SJSA1 (cell line): ENCODE measurements at places on chromosomes 3 and 15. TPM values are rescaled to one million over a fixed set of nuclear protein-coding genes. Genes with fewer than 3 reads are reported as not detected.

Gene ADCY5
- total RNA-seq, result 0.16 and 0.82 TPM in 2 replicates

Gene ESYT3
- 0.06 and 0.76 TPM in 2 replicates for total RNA-seq

Gene GCNT3
- 0.13 TPM in 1 of 2 replicates, not detected in the other for total RNA-seq

Gene CADM2
- not detected in 2 replicates for total RNA-seq

Gene WDR93
- total RNA-seq, result 0.05 TPM in 1 of 2 replicates, not detected in the other

Gene CSTA
- not detected in 2 replicates for total RNA-seq

Gene GATA2
- total RNA-seq, result 14.9 and 15.5 TPM in 2 replicates

Gene ULK3
- 14.3 and 14.7 TPM in 2 replicates for total RNA-seq

Gene PLA2G4D
- total RNA-seq, result not detected in 2 replicates

Gene CCRL2
- total RNA-seq, result 0.97 TPM in 1 of 2 replicates, not detected in the other

Gene GLT8D1
- total RNA-seq, result 50.3 and 59.4 TPM in 2 replicates

Gene CD86
- not detected in 2 replicates for total RNA-seq

Gene CHL1
- total RNA-seq, result not detected in 2 replicates

Gene CSPG4
- 0.32 and 0.41 TPM in 2 replicates for total RNA-seq

Gene B3GNT5
- total RNA-seq, result 0.66 and 2.2 TPM in 2 replicates

Gene ELL3
- 2.2 and 2.8 TPM in 2 replicates for total RNA-seq

Gene CPB1
- not detected in 2 replicates for total RNA-seq

Gene CKMT1B
- total RNA-seq, result not detected in 2 replicates

Gene FSIP1
- total RNA-seq, result 0.79 and 3.9 TPM in 2 replicates

Gene SOX14
- total RNA-seq, result not detected in 2 replicates

Gene MAP3K13
- total RNA-seq, result 13.3 and 18.4 TPM in 2 replicates

Gene CCR1
- total RNA-seq, result 0.87 and 1.3 TPM in 2 replicates

Gene CFAP91
- 0.18 and 0.34 TPM in 2 replicates for total RNA-seq

Gene CSPG5
- 0.24 TPM in 1 of 2 replicates, not detected in the other for total RNA-seq

Gene VPS33B
- total RNA-seq, result 5.4 and 6.0 TPM in 2 replicates

Gene SPINK8
- not detected in 2 replicates for total RNA-seq

Gene OR5H2
- total RNA-seq, result not detected in 2 replicates

Gene PP2D1
- total RNA-seq, result not detected in 2 replicates

Gene SERPINI2
- not detected in 2 replicates for total RNA-seq

Gene NR2E3
- total RNA-seq, result not detected in 2 replicates

Gene SLC24A5
- total RNA-seq, result not detected in 2 replicates

Gene SCAPER
- 4.6 and 10.2 TPM in 2 replicates for total RNA-seq

Gene OCA2
- total RNA-seq, result 0.11 TPM in 1 of 2 replicates, not detected in the other

Gene CLDN1
- total RNA-seq, result 1.5 and 2.4 TPM in 2 replicates

Gene GOLGA8A
- total RNA-seq, result 3.4 and 16.0 TPM in 2 replicates

Gene PLCB2
- 34.8 and 61.9 TPM in 2 replicates for total RNA-seq

Gene IL5RA
- not detected in 2 replicates for total RNA-seq

Gene DISP2
- total RNA-seq, result 0.21 and 0.28 TPM in 2 replicates

Gene STRIT1
- not detected in 2 replicates for total RNA-seq

Gene ISG20
- 0.50 and 1.2 TPM in 2 replicates for total RNA-seq

Gene C2CD4A
- total RNA-seq, result not detected in 2 replicates

Gene CXCR6
- total RNA-seq, result not detected in 2 replicates

Gene KBTBD13
- not detected in 2 replicates for total RNA-seq

Gene ABHD6
- total RNA-seq, result 3.9 and 6.8 TPM in 2 replicates

Gene THSD4
- 9.4 and 14.6 TPM in 2 replicates for total RNA-seq

Gene RBP2
- total RNA-seq, result not detected in 2 replicates

Gene CFAP100
- total RNA-seq, result not detected in 2 replicates

Gene CRYGS
- total RNA-seq, result 0.63 and 0.81 TPM in 2 replicates

Gene BNC1
- 10.5 and 12.1 TPM in 2 replicates for total RNA-seq

Gene SLCO2A1
- 0.16 TPM in 1 of 2 replicates, not detected in the other for total RNA-seq

Gene CEMIP
- 0.03 TPM in 1 of 2 replicates, not detected in the other for total RNA-seq

Gene RTP3
- not detected in 2 replicates for total RNA-seq

Gene HOMER2
- total RNA-seq, result 0.41 and 1.2 TPM in 2 replicates

Gene MYRIP
- total RNA-seq, result 0.06 and 0.11 TPM in 2 replicates
